ENCODE measurements at places on chromosomes 2 and 18. TPM values are rescaled to one million over a fixed set of nuclear protein-coding genes. Genes with fewer than 3 reads are reported as not detected.

DNA sequence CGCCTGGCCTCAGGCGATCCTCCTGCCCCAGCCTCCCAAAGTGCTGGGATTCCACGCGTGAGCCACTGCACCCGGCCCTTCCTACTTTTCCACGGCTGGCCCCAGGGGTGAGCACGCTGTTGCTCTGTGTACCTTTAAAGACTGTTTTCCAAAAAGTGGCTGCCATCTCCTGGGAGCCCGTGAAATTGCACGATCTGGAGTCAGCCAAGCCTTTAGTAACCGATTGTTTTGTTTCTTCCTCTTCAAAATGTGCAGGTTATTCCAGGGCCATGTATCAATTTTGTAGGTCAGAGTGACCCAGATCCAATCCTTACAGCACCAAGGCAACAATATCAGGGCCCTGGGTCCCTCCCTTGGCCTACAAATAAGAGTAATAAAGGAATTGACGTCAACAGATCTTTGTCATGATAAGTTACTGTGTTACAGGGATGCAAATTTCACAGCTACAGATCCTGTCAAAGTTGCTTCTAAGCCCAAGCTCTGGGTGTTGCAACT lies 135.6 kb upstream of the ZNF236 start:
- H3K4me1 ChIP-seq = peaks cover 8% of the 10 kb centered on the region
- no peaks in the 10 kb centered on the region for H3K36me3 ChIP-seq
- DNase-seq = no peak
- H3K4me3 ChIP-seq = peak overlapping the region; percentile 21

- DNase-seq = peak; percentile 76
- peak overlapping the region; percentile 74 for H3K4me3 ChIP-seq
- H3K4me1 ChIP-seq = peaks cover 18% of the 10 kb centered on the region
- H3K27me3 ChIP-seq = peaks cover 25% of the 10 kb centered on the region
- no peaks in the 10 kb centered on the region for H3K36me3 ChIP-seq
Measured at GRCh38 chr18:45837283-45838070, 12.0 kb downstream of the SIGLEC15 start.

- no peak for DNase-seq
- H3K4me3 ChIP-seq = no peak overlapping the region
- no peaks in the 10 kb centered on the region for H3K27me3 ChIP-seq
Measured at GRCh38 chr2:202822411-202822810, 49.2 kb downstream of the ICA1L start.

REG1A gene
- not detected for total RNA-seq

RBMS1 gene
- total RNA-seq = 86.1 TPM

MYL12A gene
- total RNA-seq = 658 TPM

- H3K4me1 ChIP-seq = peaks cover 53% of the 10 kb centered on the region
- DNase-seq = no peak
- H3K36me3 ChIP-seq = no peaks in the 10 kb centered on the region
- no peak overlapping the region for H3K27ac ChIP-seq
Measured at GRCh38 chr2:239276851-239277250, 124.0 kb downstream of the HDAC4 start.

B3GNT2 gene
- 29.8 TPM for total RNA-seq

DNA sequence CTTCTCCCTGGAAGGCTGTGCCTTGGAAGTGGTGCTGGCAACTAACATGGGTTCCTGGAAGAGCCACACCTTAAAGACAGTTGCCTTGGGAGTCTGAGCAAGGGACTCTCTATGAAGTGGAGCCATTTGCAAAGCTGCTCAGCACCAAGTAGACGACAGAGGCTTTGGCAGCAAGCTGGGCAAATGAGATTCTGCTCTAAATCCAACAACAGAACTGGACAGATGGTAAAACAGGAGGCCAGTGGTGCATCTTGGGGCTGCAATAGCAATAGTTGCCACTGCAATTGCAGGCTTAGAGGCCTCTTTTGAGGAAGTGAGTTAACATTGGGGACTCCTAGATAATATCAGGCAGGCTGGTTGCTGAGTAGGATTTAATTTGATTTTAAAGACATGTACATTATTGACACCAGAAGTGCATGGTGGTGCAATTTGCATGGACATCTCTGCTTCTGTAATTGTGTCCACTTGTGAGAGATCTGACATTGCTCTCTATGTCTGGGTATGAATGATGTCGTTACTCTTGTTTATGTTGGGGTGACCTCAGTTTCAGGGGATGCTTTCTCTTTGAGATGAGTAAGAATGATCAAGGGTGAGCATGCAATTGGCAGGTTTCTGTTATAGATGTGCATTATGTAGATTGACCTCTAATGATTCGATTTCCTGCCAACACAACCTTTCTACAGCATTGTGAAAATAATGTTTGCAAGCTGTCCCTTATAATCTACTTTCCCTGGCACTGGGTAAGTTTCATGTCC lies 568.3 kb upstream of the MEX3C start:
- H3K4me1 ChIP-seq = no peaks in the 10 kb centered on the region
- no peak overlapping the region for H3K4me3 ChIP-seq
- H3K36me3 ChIP-seq = no peaks in the 10 kb centered on the region
- H3K27me3 ChIP-seq = peaks cover 4% of the 10 kb centered on the region
- DNase-seq = no peak

GRCh38 chr2:227411320-227411989 lies 23.7 kb upstream of the SCYGR1 start:
- peaks cover 9% of the 10 kb centered on the region for H3K4me1 ChIP-seq
- no peaks in the 10 kb centered on the region for H3K36me3 ChIP-seq
- peak overlapping the region; percentile 14 for H3K4me3 ChIP-seq
- H3K27me3 ChIP-seq = peaks cover 20% of the 10 kb centered on the region
- DNase-seq = no peak

DNA sequence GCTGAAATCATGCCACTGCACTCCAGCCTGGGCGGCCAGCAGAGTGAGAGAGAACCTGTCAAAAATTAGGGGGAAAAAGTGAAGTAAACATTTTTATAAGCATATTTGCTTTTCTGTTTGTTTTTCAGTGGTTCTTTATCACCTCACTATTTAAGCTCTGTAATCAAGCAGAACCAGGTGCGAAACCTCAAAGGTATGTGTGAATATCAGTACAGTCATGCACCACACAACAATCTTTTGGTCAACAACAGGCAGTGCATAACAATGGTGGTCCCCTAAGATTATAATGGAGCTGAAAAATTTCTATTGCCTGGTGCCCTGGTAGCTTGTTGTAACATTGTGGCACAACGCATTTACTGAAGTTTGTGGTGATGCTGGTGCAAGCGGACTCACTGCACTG lies 167.4 kb upstream of the STON1 start:
- H3K4me3 ChIP-seq = no peak overlapping the region
- peaks cover 5% of the 10 kb centered on the region for H3K36me3 ChIP-seq
- H3K27ac ChIP-seq = no peak overlapping the region
- H3K27me3 ChIP-seq = no peaks in the 10 kb centered on the region
- H3K4me1 ChIP-seq = peaks cover 20% of the 10 kb centered on the region

MSH6 gene
- total RNA-seq = 81.2 TPM

DNA sequence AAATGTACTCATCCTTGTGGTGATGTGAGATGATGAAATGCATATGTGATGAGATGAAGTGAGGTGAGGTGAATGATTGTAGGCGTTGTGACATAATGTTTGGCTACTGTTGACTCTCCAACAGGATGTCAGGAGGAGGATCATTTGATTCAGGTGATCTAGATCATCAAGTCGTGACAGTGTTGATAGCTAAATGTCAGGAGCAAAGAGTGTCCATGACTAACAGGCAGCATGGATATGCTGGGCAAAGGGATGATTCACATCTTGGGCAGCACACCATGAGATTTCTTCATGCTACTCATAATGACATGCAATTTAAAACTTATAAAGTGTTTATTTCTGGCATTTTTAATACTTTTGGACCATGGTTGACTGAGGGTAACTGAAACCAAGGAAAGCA lies 40.2 kb upstream of the UBXN4 start:
- no peaks in the 10 kb centered on the region for H3K36me3 ChIP-seq
- no peak overlapping the region for H3K27ac ChIP-seq
- H3K27me3 ChIP-seq = no peaks in the 10 kb centered on the region

GRCh38 chr2:201953396-201953795 lies 80.3 kb upstream of the FZD7 start:
- no peak overlapping the region for H3K4me3 ChIP-seq
- peaks cover 16% of the 10 kb centered on the region for H3K27me3 ChIP-seq
- no peak for DNase-seq
- H3K36me3 ChIP-seq = no peaks in the 10 kb centered on the region
- H3K4me1 ChIP-seq = no peaks in the 10 kb centered on the region

MAL gene
- total RNA-seq = 1.2 TPM

GRCh38 chr2:216165711-216166110 lies 56.6 kb downstream of the XRCC5 start:
- no peaks in the 10 kb centered on the region for H3K27me3 ChIP-seq
- no peak for DNase-seq
- H3K4me1 ChIP-seq = peaks cover 23% of the 10 kb centered on the region
- peaks cover 32% of the 10 kb centered on the region for H3K36me3 ChIP-seq
- H3K27ac ChIP-seq = peak overlapping the region; percentile 15

KATNAL2 gene
- 0.31 TPM for total RNA-seq

MYL12B gene
- 192 TPM for total RNA-seq

KCNF1 gene
- total RNA-seq = not detected

DNA sequence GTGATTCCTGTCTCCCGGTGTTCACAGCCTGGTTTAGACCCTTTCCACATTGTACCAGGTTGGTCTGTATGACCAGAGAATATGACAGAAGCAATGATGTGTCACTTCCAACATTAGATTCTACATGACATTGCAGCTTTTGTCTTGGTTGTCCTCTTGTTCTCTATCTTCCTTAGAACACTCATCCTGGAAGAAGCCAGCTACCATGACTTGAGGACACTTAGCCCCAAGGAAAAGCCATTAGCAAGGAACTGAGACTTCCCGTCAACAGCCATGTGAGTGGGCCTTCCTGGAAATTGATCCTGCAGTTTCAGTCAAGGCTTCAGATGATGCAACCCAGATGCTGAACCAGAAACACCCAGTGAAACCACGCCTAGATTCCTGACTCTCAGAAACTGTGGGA lies 143.3 kb downstream of the MREG start:
- H3K27me3 ChIP-seq = peaks cover 25% of the 10 kb centered on the region
- no peak for DNase-seq
- no peaks in the 10 kb centered on the region for H3K4me1 ChIP-seq
- no peaks in the 10 kb centered on the region for H3K36me3 ChIP-seq
- no peak overlapping the region for H3K4me3 ChIP-seq

LDLRAD4 gene
- total RNA-seq = 19.5 TPM

- no peaks in the 10 kb centered on the region for H3K27me3 ChIP-seq
- H3K4me1 ChIP-seq = no peaks in the 10 kb centered on the region
- H3K27ac ChIP-seq = no peak overlapping the region
- no peak overlapping the region for H3K4me3 ChIP-seq
Measured at GRCh38 chr18:79615091-79615490, 64.5 kb upstream of the CTDP1 start.

- H3K36me3 ChIP-seq = no peaks in the 10 kb centered on the region
- no peak overlapping the region for H3K4me3 ChIP-seq
- peaks cover 6% of the 10 kb centered on the region for H3K27me3 ChIP-seq
- DNase-seq = no peak
Measured at GRCh38 chr18:13359210-13359609, 140.7 kb downstream of the LDLRAD4 start.

SLC8A1 gene
- total RNA-seq = not detected

GPATCH11 gene
- 15.3 TPM for total RNA-seq

GRCh38 chr2:225276207-225276606 lies 123.3 kb upstream of the NYAP2 start:
- H3K36me3 ChIP-seq = peaks cover 8% of the 10 kb centered on the region
- no peak for DNase-seq

GRCh38 chr18:64164883-64165282 lies 16.0 kb upstream of the LINC00305 start:
- no peaks in the 10 kb centered on the region for H3K36me3 ChIP-seq
- H3K27ac ChIP-seq = no peak overlapping the region
- H3K4me1 ChIP-seq = no peaks in the 10 kb centered on the region
- no peak for DNase-seq

DNA sequence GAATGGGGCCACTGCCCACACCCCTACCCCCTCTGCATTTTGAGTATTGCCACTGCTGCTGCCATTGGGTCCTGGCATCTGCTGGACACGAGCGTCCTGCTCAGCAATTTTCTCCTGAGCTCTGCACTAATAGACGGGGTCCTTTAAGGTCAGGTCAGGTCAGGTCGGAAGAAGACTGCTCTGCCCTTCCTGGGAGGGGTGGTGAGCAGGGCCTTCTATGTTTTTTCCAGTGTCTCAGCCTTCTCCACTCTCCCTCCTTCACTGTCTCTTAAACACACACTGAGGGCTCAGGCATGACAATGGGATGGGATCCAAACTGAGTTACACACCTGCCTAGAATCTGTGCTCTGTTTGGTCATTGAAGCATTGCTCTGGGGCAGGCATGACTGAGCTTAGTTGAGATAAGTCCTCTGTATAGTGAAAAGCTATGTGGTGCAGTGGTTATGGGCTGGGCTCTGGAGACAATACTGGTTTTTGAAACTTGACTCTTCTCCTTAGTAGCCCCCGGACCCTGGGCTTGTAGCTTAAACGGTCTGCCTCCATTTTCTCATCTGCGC lies 10.6 kb downstream of the MYO1B start:
- peaks cover 13% of the 10 kb centered on the region for H3K27me3 ChIP-seq
- no peaks in the 10 kb centered on the region for H3K36me3 ChIP-seq
- DNase-seq = no peak
- H3K27ac ChIP-seq = no peak overlapping the region

TRIB2 gene
- total RNA-seq = 8.7 TPM

GRCh38 chr18:42477267-42477666 lies 522.2 kb downstream of the PIK3C3 start:
- no peaks in the 10 kb centered on the region for H3K4me1 ChIP-seq
- no peak overlapping the region for H3K27ac ChIP-seq
- no peaks in the 10 kb centered on the region for H3K27me3 ChIP-seq

LHCGR gene
- total RNA-seq = not detected

XDH gene
- not detected for total RNA-seq

DNA sequence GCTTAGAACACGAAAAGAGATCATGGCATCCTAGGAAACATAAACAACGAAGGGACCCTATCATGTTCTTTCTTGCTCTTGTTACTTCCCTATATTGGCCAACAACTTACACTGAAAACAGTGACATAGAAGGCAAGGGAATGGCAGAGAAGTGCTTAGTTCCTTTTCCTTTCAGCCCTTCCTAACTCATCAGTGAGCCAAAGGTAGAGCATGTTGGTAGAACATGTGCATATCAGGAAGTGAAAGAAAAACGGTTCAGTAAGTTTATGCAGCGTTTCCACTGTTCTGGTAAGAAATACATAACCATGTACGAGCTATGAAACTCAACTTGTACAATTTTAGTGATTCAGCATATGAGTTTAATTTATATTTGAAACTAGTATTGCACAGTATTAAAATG lies 21.7 kb downstream of the AKAIN1 start:
- H3K4me1 ChIP-seq = no peaks in the 10 kb centered on the region
- no peak for DNase-seq
- H3K4me3 ChIP-seq = no peak overlapping the region
- H3K36me3 ChIP-seq = peaks cover 5% of the 10 kb centered on the region
- no peak overlapping the region for H3K27ac ChIP-seq
- H3K27me3 ChIP-seq = no peaks in the 10 kb centered on the region

- no peaks in the 10 kb centered on the region for H3K36me3 ChIP-seq
- peaks cover 9% of the 10 kb centered on the region for H3K4me1 ChIP-seq
- H3K27ac ChIP-seq = no peak overlapping the region
- no peak overlapping the region for H3K4me3 ChIP-seq
Measured at GRCh38 chr18:10018289-10018688, 104.5 kb downstream of the VAPA start.

- no peak overlapping the region for H3K4me3 ChIP-seq
- no peaks in the 10 kb centered on the region for H3K4me1 ChIP-seq
- H3K27ac ChIP-seq = no peak overlapping the region
- H3K36me3 ChIP-seq = peaks cover 7% of the 10 kb centered on the region
Measured at GRCh38 chr2:163736433-163737189, 803 bp upstream of the FIGN start.
